ENCODE measurements at places on chromosomes 7 and 10. TPM values are rescaled to one million over a fixed set of nuclear protein-coding genes. Genes with fewer than 3 reads are reported as not detected.
A peak's percentile ranks its signal among the peaks of the same experiment; 100 is the strongest.

DNA sequence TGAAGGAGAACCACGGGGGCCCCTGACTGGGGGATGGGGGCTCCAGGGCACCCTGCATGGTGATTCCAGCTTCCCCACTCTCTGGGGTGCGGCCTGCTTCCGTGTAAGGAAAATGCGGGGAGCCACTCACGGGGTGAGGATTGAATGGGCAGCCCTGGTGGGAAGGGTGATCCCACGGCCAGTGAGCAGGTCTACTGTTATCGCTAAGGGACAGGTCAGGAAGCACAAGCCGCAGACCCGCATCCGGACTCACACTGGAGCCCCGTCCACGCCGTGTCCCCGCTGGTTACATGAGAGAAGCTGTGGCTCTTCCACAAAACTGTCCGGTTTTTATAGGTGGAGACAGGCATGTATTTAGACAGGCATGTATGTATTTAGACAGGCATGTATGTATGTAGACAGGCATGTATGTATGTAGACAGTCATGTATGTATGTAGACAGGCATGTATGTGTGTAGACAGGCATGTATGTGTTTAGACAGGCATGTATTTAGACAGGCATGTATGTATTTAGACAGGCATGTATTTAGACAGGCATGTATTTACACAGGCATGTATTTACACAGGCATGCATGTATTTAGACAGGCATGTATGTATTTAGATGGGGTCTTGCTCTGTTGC is 5.7 kb downstream of the PSMG3 start:
- no peak overlapping the region for H3K27ac ChIP-seq
- no peak overlapping the region for H3K4me3 ChIP-seq
- peaks cover 13% of the 10 kb centered on the region for H3K36me3 ChIP-seq

DNA sequence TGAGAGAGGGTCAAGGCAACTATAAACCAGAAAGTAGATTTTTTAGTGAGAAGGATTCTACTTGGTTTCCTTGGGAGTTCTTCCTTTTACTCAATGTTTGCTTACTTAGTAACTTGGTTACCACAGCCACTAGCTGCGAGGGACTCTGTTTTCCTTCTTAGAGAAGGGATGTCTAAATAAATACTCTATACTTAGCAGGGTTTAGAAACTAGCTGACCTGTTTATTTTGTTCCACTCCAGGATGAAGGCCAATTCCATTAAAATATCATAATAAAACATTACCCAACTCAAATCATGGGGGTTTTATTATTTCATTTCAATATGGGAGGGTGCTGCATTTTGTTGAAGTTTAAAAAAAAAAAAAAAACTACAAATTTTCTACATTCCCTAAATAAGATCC is 87.3 kb downstream of the PPP1R3A start:
- H3K27ac ChIP-seq = no peak overlapping the region
- no peaks in the 10 kb centered on the region for H3K4me1 ChIP-seq
- no peak overlapping the region for H3K4me3 ChIP-seq
- no peaks in the 10 kb centered on the region for H3K27me3 ChIP-seq
- no peak for DNase-seq

GRCh38 chr7:148884049-148884298 is at the start of gene EZH2:
Gene EZH2 (minus strand): TSS chr7:148884291. CDS start chr7:148847298, 36,993 bp downstream.
- H3K4me3 ChIP-seq = peak within 1 kb of the TSS; percentile 83
- H3K4me1 ChIP-seq = peaks cover 8% of the 10 kb centered on the region
- H3K36me3 ChIP-seq = no peaks in the 10 kb centered on the region
- peak within 1 kb of the TSS; percentile 91 for H3K27ac ChIP-seq
- no peaks in the 10 kb centered on the region for H3K27me3 ChIP-seq
- DNase-seq = no peak

DNA sequence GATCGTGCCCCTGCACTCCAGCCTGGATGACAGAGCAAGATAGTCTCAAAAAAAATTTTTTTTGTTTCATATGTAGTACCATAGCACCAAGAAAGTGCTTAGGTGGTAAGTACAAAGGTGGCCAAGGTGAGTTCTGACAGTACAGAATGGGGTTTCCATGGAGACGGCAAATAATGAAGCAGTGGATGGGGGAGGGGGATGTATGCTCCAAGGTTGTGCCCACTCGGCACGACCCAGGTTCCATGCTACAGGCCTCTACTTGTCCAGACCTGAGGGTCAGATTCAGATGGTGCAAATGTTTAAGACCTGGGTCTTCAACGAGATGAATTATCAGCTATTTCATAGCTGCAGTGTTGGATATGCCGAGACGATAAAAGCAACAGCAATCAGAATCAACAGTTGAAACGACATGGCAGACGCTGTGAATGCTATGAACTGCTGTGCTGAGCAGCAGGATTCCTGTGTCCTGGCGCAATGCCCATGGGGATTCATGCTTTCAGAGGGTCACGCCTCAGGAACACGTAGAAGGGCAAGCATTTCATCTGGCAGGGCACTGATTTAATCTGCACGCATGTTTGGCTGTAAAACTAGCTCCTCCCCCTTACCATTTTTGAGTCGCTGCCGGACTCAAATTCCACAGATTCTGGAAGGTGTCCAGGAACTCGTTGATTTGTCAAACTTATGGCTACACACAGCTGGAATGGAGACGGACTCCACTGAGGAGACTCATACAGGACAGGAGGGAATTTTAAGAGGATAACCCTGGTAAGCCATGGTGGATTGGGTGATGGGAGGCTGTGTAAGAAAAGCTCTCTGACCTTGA is 256.5 kb downstream of the FRMD4A start:
- DNase-seq = no peak
- no peaks in the 10 kb centered on the region for H3K4me1 ChIP-seq
- no peak overlapping the region for H3K27ac ChIP-seq
- H3K27me3 ChIP-seq = no peaks in the 10 kb centered on the region

DNA sequence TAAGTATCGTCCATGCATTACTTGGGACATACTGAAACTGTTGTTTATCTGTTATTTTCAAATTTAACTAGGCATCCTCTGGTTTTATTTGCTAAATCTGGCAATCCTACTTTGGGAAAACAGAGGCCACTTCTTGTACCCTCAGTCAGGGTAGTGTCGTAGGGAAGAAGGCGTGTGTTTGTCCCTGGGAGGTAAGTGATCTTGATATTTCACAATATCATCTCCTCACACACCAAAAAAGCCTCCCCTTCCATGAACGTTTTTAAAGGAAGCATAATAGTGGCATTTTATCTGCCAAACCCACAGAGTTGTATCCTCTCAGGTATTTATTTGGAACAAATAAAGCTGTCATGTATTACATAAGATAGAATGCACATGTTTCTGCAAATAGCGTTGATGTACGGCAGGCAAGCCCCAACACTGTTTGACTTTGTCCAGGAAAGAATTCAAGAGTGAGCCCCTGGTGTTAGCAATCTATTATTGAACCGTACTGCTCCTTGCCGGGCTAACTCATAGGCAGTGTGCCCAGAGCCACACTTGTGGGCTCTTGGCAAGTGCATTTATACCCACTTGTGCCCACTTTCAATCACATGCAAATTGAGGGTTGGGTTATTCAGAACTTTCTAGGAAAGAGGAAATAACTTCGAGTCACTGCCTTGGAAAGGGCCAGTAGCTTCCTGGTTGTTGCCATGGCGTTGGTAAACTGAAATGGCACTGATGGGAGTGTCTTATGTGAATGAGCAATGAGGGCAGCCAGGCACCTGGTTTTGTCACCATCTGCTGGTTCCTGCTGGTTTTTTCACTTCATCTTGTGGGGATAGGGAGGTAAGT is 266.0 kb downstream of the USP6NL start:
- peaks cover 5% of the 10 kb centered on the region for H3K4me1 ChIP-seq
- no peak overlapping the region for H3K4me3 ChIP-seq
- DNase-seq = peak; percentile 15
- no peak overlapping the region for H3K27ac ChIP-seq
- H3K27me3 ChIP-seq = no peaks in the 10 kb centered on the region

- DNase-seq = peak; percentile 3
- no peaks in the 10 kb centered on the region for H3K27me3 ChIP-seq
- no peaks in the 10 kb centered on the region for H3K4me1 ChIP-seq
- H3K27ac ChIP-seq = no peak overlapping the region
- H3K36me3 ChIP-seq = no peaks in the 10 kb centered on the region
These were observed 97.0 kb upstream of the RET start for GRCh38 chr10:42979721-42980467.

Gene COBL
- not detected for total RNA-seq

Gene CRHR2
- total RNA-seq = not detected

Gene TECPR1
- 68.8 TPM for total RNA-seq

Gene NPY4R
- total RNA-seq = not detected

Gene SPDYE9
- not detected for total RNA-seq

Gene CYP3A5
- total RNA-seq = not detected

Gene FAM241B
- total RNA-seq = not detected
